ENCODE measurements at places on chromosomes 6 and 20. TPM values are rescaled to one million over a fixed set of nuclear protein-coding genes. Genes with fewer than 3 reads are reported as not detected.

DNA sequence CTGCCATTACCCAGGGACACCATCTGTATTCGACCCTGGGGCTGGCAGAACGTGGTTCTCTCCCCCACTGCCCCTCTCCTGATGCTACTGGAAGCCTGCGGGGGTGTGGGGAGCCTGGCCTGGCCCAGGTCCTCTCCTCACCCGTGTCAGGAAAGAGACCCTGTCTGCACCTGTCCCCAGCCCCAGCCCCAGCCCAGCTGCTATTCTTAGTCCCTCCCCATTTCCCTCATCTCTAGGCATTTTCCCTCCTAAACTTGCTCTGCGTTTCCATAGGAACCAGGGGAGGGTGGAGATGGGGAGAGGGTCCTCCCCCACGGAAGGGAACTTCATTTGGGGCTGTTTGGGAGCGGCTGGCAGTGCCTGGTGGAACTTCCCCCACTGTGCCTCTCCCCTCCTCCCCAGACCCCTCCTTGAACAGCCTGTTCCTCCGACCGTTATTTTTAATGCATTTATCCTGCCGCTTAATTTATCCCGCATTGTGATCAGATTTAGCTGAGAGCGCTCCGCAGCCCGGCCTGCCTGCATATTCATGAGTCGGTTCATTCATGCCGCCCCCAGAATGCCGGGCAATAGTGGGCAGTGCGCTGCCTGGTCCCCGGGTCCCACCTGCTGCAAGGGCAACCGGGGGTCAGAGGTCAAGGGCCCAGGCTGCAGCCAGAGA is 31.8 kb upstream of the DLGAP4 start:
- no peak for DNase-seq

- no peak for DNase-seq
Measured at GRCh38 chr6:8082954-8083858, 19.0 kb upstream of the BLOC1S5 start.

GRCh38 chr20:1881240-1881835 is 13.9 kb upstream of the SIRPA start:
- DNase-seq: no peak

GRCh38 chr6:45200510-45200909 is 127.6 kb upstream of the RUNX2 start:
- DNase-seq: no peak

GRCh38 chr6:170244721-170245474 is 46.0 kb downstream of the DLL1 start:
- DNase-seq: no peak

- no peak for DNase-seq
Measured at GRCh38 chr6:151534576-151534975, 40.8 kb downstream of the CCDC170 start.

The KHDC1 gene
- total RNA-seq: 7.4 TPM

The FOXS1 gene
- total RNA-seq: not detected

The SLC35F1 gene
- total RNA-seq: not detected

The IL17A gene
- total RNA-seq: not detected

Data from activated CD8-positive, alpha-beta T cell treated with anti-CD3 and anti-CD28 coated beads, Interleukin-2, amount 10 ng/mL, durations not matched to agents 7 days and 5 days (primary cell).